Activated naive CD8-positive, alpha-beta T cell treated with anti-CD3 and anti-CD28 coated beads for 36 hours (primary cell): ENCODE measurements at places on chromosomes 3 and 15.
A peak's percentile ranks its signal among the peaks of the same experiment; 100 is the strongest.

DNA sequence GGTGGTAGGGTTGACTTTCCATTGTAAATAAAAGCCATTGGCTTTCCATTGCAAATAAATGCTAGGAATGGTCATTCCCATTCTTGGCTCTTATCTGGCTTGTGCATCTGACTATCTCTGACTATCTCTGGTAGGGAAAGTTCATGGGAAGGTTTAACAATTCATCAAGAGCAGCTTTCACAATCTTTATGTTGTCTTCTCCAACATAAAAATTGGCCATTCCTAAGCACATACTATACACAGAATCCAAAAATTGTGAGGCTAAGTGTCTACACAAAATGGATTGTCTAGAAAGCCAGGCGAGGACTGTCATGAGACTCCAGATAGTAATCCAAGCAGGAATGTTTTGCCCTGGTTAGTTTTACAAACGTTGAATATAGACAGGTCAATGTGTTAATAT lies 54.4 kb upstream of the WNT5A start:
- no peak for DNase-seq

GRCh38 chr3:102223132-102223531 lies 211.7 kb upstream of the ZPLD1 start:
- no peak for DNase-seq

DNA sequence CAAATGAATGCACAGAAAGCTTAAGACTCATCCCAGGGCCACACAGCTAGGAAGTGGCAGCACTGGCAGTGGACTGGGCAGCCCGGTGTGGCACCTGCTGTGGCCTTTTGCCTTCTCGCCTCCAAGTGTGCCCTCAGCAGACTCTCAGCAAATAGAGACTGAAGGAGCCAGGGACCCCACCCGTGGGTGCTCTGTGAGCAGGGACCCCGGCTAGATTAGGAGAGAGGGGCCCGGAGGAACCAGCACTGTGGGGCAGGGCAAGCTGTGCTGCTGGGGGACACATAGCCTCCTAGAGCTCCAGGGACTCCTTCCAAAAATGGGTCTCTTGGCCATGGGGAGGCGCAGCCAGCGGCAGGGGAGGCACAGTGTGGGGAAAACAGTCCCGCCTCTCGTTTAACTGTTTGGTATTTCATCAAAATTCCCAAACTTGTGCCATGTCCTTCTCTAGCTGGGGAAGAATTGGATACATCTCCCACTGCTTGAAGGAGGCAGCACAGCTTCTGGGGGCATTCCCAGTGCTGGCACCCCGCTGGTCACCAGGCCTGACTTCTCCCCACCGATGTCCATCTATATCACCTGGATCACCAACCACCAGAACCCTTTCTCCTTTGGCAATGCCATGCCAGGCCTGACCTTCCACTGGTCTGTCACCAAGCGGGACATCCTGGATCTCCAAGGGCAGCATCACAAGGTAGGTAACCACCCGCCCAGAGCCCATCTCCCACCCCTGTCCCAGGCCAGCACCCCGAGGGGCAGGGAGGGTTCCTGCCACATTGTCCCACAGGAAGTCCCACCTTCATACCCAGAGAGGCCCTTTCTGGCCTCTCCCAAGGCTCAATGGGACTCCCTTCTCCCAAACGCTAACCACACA lies 12.0 kb upstream of the TXNRD3 start:
- DNase-seq: no peak

DNA sequence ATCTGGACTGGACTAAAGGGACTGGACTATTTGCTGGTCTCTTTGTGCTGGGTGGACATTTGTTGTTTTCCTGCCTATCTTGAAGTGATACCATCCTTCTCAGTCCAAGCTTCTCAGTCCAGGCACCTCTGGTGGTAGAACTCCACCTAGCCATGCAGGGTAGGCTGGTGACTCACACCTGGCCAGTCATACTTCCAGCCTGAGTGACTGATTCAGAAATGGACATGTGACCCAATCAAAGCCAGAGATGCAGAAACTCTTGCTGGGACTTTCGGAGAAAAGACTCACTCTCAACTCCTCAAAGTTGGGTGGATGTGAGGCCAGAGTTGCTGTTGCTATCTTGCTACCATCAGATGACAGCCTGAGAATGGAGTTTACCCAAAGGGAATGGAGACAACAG lies 5.6 kb upstream of the ASB14 start:
- peak; percentile 2 for DNase-seq

- no peak for DNase-seq
Observed at GRCh38 chr3:72855001-72855400, 6.8 kb upstream of the SHQ1 start.

GRCh38 chr3:106191211-106191610 lies 322.4 kb upstream of the CBLB start:
- DNase-seq: no peak

- no peak for DNase-seq
Observed at GRCh38 chr3:152309535-152310307, 41.0 kb downstream of the MBNL1 start.

DNA sequence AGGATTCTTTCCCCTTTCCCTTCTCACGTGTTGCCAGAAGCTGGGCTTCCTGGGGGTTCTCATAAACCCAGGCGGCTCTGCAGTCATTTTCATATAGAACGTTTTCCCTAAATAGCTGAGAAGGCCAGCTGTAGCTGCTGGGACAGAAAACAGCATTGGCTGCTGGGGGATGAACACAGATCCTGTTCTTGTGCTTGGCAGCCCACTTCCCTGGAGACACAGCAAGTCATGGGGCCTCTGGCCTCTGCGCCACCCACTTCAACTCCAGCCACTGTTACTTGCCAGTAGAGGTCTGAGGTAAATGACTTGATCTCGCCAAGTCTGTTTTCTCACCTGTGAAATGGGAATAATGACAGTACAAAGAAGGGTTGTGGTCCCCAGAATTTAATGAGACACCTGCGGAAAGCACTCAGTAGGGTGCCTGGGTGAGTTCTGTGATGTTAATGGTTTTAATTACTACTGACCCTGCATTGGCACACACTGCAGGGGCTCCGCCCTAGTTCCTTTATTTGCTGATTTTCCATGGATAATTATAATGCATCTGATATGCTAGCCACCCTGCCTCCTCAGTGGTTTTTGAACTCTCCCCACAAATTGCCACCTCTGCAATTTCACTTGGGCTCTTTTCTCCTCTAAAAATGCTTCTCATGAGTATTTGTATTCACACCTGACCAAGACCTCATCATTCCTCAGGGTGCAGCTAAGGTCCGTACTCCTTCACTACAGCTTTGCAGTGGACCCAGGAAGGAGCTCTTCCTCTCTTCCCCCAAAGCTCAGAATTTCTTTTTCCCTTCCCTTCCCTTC lies 274.7 kb downstream of the RPLP1 start:
- DNase-seq: no peak
